Left renal pelvis (tissue), 4 donors: ENCODE measurements at places on chromosomes 3 and 15.

DNA sequence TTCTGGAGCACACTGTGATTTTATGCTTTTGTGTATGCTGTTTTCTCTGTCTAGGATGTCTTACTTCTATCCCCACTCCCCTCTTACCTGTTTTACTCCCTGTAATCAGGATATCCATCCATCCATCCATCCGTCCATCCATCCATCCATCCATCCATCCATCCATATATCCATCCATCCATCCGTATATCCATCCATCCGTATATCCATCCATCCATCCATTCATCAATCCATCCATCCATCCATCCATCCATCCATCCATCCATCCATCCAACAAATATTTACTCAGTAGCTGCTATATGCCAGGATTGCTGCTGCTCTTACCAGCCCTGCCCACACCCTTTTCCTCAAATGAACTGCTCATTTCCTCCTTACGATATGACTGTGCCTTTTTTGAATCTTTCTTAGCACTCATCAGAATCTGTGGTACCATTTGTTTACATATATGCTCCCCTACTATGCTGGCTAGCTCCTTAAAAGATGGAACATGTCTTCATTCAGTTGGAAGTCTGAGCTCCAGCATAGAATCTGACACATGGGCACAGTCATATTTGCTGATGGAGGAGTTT lies 35.2 kb downstream of the USP13 start:
- no peak for DNase-seq

DNA sequence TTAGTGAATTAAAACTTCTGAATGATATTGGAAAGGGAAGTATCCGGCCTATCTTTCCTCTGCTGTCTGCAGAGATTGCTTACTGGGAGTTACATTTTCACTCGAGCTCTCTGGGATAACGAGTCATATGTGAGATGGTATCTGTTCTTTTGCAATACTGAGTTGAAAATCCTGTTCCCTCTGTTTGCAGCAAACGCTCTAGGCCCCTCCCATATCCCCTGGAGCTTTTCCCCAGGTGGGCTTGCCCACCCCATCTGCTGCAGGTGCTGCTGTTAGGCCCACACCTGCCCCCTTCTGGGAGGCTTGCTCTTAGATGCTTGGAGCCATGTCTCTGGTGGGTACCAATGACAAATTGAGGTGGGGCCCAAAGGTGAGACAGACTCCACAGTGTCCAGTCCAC lies 42.7 kb upstream of the MTMR10 start:
- no peak for DNase-seq

DNA sequence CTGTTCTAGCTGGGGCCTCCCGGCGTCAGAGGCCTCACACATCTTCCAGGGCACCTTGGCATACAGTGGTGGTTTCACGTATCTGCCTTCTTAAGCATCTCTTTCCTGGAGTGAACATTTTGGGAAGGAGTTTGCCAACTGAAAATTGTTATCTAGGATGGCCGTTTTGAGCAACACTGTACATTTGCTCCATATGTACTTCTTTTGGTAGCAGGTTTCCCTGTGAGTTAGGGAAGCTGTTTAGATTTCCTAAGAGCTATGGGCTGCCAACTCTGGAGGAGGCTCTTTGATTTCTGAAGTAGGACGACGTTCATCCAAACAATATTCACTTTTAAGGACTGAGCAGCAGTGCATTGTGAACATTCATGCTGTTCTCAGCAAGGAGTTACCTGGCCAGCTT lies 665.9 kb downstream of the SQOR start:
- no peak for DNase-seq

GRCh38 chr3:146396792-146397191 lies 72.6 kb downstream of the PLSCR2 start:
- no peak for DNase-seq

DNA sequence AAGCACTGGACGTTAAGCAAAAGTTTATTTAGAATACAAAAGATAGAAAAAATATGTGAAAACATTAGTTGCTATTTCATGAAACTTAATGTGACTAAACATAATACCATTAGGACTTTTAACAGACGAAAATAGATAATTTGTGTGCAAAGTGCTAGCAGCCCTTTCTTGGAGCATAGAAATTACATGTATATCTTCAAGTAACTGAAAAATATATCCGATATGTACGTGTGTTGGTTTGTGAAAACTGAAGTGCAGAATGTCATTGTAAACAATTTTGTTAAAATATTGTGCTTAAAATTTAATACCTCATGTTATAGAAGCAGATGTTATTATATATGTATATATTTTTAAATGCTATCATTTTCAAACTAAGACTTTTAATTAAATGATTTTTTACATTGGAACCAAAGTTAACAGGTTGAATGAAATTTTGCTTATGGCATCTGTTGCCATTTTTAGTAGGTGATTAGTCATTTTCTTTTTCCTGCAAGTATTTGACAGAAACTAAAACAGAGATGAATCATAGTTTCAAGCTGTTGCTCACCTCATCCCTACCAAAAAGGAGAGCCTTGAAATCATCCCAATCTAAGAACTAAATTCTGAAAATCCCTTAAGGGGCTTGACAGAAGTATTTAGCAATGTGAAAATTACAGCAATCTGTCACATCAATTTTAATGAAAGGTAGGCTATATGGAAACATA lies 334.8 kb downstream of the NAALADL2 start:
- DNase-seq, result no peak

GRCh38 chr3:134249296-134249841 lies 1.3 kb downstream of the RYK start:
- no peak for DNase-seq

GRCh38 chr3:125002414-125003368 lies 53.1 kb downstream of the HEG1 start:
- DNase-seq, result no peak

- no peak for DNase-seq
These were observed 27.8 kb downstream of the IL5RA start for GRCh38 chr3:3082234-3082924.

- DNase-seq, result no peak
These were observed 368.7 kb downstream of the IL5RA start for GRCh38 chr3:2741516-2741915.

- no peak for DNase-seq
These were observed 66.4 kb downstream of the LMCD1 start for GRCh38 chr3:8567784-8568575.

DNA sequence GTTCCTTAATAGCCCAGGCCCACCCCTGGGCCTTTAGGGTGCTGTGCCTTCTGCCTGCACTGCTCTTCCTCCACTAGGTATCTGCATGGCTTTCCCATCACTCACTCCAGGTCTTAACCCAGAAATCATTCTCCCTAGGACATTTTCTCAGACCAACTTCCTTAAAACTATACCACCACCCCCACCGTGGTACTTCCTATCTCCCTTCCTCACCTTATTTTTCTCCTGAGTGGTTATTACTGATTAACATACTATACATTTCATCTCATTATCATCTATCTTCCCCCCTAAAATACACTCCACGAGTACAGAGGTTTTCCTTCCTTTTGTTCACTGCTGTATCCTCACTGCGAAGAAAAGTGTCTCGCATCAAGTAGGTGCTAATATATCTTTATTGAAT lies 115.2 kb downstream of the ANO10 start:
- no peak for DNase-seq

DNA sequence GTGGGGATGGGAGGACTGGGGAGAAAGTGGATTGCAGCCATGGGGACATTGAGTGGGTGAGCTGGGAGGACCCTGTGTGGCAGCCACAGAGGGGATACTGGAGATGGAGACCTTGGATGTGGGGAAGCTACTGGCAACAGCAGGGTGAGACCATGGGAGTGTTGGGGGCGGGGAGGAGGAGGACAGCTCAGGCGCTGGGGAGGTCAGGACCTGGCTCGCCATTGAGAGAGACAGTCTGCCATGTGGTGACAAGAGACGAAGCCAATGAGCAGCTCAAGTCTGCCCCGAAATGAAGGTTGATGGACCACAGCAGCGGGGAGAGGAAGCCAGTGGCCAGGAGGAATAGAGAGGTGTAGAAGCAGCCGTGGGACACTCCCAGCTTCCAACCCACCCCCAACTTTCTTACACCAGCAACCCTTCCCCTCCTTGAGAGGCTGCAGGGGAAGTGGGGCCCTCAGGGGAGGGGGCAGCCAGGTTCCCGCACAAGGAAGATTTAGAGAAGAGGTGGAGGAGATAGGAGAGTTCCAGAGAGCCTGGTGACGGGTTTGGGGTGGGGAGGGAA lies 118.1 kb downstream of the ASB7 start:
- DNase-seq, result no peak

DNA sequence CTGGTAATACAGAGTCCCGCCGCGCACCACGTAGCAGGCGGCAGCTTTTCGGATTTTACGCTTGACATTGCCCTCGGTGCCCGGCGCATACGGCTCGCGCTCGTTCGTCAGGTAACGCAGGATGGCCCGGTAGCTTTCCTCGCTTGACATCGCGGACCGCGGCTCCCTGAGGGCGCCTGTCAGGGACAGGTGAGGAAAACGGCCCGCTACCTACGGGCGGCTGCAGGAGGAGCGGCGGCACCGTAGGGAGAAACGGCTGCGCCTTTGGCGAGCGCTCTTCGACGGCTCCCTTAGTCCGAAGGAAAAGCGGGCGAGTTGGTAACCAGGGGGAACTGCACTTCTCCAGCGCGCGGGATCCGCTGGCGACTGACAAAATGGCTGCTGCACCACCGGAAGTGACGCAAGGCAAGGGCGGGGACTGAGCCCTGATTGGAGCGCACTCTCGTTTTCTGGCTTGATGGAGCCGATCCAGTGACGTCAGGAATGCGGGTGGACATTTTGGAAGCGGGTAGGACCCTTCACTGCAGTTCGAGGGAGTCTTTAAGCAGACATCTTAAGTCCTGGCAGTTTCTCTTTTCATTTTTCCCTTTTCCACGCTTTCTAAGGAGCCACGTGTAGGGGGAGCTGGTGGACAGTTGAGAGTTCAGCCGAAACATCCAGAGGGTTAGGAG lies at the start of gene ZBTB11:
Gene ZBTB11 (minus strand): TSS at position 368 of the 671 bp plus-strand sequence. CDS start 218 bp downstream, at position 150.
- peak; percentile 100 for DNase-seq

- no peak for DNase-seq
These were observed 32.2 kb downstream of the TFRC start for GRCh38 chr3:196049653-196050052.

GRCh38 chr3:177894081-177894728 lies 642.0 kb upstream of the KCNMB2 start:
- DNase-seq, result no peak

DNA sequence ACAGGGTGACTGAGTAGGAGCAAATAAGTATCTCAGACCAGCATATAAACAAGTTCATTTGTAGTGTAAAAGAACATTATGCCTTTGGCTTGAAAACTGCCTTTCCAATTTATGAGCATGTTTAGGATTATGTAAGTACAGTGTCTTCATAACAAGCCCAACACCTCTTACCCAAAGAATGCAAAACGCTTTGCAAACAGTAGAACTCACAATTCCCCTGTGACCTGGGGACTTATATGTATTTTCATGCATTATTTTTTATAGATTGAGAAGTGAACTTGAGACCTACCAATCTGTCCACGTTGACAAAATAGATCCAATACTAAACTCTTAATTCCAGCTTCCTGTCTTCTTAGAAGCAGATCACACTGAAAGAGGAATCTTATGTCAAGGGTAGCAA lies 202.1 kb downstream of the TP63 start:
- no peak for DNase-seq

- DNase-seq, result no peak
These were observed 2.7 kb upstream of the CDC25A start for GRCh38 chr3:48190911-48191310.

GRCh38 chr15:69524296-69524695 lies 71.7 kb downstream of the RPLP1 start:
- DNase-seq, result no peak

- DNase-seq, result no peak
These were observed 145.7 kb upstream of the PLAAT1 start for GRCh38 chr3:193095366-193095765.

- no peak for DNase-seq
These were observed 32.5 kb downstream of the BHLHE40 start for GRCh38 chr3:5011555-5012256.

DNA sequence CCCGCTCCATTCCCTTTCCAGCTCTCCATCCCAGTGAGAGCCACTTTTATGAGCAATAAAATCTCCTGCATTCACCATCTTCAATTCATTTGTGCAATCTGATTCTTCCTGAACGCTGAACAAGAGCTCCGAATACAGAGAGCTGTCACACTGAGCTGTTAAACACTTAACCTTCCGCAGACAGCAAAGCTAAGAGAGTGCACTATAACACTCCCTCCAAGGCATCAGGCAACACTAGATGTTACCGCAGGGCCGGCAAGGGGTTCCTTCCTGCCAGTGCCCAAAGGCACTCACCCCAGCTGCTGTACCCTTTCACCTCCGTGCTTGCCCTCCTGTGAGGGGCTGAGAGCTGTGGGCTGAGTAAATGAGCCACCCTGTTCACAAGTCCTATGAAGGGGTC lies 85.6 kb downstream of the BCHE start:
- no peak for DNase-seq

DNA sequence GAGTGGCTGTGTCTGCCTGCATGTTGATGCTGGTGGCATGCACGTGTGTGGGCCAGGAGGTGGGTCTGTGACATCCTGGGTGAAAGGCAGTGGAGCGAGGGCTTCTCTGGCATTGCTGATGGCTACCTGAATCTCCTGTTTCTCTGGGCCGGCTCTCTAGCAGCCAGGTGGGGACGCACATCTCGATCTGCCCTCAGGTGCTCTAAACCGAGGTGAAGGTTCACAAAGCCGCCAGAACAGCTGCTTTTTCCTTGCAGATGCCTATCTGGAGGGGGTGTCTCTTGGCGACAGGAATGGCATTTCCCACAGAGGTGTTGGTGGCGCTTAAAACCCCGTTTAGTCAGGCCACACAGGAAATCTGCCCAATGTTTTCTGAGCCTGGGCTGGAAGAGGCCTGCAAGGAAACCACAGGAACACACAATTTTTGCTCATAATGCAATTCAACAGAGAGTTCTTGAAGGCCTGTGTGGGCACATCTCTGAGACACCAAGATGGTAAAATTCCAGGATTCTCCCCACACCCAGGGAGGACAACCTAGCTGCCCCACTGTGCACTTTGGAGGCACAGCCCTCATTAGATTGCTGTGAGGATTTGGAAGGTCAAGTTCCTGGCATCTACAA lies 11.9 kb downstream of the TMEM158 start:
- no peak for DNase-seq

DNA sequence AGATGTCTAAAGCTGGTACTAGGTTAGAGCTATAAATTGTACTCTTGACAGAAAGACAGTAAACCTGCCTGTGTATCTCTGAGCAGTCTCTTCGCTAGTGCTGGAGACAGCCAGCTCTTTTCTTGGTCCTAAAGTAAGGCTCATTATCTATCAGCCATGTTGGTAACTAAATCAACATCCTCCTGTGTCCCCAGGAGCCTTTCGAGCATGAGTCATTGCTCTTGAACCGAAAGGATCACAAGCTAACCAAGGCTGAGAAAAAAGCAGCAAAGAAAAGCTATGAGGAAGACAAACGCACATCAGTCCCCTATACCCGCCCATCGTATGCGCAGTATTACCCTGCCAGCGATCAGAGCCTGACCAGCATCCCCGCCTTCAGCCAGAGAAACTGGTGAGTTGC lies 25.0 kb upstream of the TEX264 start:
- no peak for DNase-seq

- DNase-seq, result no peak
These were observed 7.2 kb downstream of the PCOLCE2 start for GRCh38 chr3:142881445-142882224.

DNA sequence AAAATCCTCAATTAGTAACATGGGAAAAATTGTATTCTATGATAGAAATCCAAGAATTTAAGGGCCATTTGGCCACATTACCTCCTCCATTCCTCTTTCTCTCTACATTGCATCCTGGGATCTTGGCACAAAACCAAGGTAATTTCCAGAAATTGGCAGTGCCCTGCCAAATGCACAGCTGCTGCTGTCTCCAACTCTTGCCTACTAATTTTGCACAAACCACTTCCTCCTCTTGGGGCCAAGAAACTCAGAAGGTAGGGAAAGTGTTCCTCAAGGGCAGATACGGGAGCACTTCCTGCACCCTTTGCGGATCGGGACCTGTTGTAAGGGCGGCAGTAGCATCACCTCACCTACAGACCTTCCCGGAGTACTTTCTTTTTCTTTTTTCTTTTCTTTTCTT lies 57.8 kb downstream of the MAP3K13 start:
- no peak for DNase-seq
